ENCODE measurements at places on chromosomes 6 and 20.

DNA sequence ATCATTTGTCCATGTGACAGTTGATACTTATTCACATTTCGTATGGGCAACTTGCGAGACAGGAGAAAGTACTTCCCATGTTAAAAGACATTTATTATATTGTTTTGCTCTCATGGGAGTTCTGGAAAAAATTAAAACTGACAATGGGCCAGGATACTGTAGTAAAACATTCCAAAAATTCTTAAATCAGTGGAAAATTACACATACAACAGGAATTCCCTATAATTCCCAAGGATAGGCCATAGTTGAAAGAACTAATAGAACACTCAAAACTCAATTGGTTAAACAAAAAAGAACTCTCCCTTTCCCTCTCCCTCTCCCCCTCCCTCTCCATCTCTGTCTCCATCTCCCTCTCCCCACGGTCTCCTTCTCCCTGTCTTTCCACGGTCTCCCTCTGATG, 19.4 kb upstream of the EIF2S2 start:
- no peak for DNase-seq

DNA sequence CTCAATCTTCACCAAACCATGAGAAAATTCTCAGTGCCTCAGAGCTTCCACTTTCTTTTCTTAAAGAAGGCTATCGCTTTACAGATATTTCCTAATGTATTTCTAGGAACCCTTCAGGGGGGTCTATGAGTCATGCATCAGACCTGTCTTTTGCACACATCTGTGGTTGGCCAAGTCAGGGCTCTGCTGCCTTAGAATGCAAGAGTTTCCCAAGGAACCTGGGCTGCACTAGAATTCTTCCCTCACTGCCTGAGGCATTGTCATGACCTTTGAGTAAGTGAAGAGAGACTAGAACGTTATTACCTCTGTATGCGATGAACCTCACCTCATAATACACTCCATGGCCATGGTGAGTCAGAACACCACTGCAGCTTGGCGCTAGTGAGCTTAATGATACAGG, 365.0 kb upstream of the ID4 start:
- no peak for DNase-seq

GRCh38 chr6:38493931-38494547, 145.7 kb downstream of the BTBD9 start:
- peak; percentile 48 for DNase-seq

- DNase-seq, result no peak
Measured at GRCh38 chr6:16251706-16252105, 13.3 kb downstream of the GMPR start.

DNA sequence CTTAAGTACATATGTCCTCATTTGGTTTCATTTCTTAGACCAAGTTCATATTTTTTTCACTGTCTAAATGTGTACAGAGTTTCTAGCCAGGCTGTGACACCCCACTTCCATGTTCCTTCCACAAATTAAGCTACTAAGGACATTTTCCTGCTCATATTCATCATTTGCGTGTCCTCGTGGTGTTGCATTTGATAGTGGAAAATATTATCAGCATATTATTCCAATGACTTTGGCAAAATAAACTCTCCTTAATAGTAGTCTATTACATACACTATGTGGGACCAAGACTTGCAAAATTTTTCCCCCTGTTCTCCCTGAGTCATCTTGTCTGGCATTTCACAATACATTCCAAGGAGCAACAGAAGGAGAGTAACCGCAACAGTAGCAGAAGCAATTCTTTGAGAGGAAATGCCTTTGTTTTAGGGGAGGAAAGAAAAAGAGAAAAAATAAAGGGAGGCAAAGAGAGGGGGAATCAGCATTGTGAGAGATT, 599.2 kb downstream of the COL12A1 start:
- no peak for DNase-seq

DNA sequence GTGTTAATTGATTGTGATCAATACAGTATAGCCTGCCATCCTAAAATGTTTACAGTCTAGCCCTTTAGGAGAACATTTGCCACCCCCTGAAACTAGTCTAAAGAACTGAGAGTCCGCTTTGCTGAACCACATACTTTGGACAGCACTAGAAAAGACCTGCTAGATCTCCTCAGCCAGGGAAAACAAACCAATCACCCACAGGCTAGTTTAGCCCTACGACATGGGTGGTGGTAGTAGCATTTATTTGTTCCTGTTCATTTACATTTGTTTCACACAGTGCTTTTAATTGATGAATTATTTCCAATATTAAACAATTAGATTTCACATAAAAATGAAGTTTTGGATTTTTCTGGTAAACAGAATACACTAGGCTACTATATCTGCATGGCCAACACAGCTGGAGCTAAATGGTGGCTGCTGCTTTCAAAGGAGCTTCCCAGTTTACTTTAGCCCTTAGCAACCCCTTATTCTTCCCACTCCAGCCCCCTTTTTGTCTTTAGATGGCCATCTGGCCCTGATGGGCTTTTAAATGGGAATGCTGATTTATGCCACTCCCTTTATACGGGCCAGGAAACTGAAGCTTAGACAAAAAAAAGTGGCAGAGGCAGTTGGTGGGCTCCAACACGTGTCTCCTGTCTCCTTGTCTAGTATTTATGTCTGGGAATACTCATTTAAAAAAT, 72.4 kb downstream of the ADGRG6 start:
- DNase-seq, result no peak

DNA sequence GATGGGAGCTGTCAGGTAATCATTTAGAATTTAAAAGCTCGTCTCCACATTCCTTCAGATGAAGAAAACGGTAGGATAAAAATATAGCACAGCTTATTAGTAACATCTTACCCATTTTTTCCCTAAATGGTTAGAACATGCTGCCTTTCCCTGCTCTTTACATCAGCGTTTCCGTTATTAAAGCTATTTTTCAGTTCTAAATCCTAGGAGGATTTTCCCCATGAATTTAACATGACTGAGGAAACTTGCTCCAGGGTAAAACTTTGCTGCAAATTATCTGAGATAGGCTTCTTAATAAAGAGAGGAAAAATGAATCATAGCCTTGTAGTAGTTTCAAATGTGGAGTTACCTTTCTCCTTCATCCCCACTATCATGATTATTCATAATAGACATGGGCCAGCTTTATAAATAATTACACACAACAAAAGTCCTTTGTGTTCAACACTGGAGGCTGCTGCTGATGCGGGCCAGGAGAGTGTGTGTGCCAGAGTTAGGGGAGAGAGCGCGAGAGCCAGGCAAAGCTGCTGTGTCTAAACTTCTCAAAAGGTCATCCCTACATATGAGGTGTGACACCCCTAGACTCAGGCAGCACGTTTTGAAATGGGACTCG, 24.4 kb downstream of the MYLIP start:
- no peak for DNase-seq

- no peak for DNase-seq
Measured at GRCh38 chr6:170019818-170020583, 268.6 kb downstream of the ERMARD start.

DNA sequence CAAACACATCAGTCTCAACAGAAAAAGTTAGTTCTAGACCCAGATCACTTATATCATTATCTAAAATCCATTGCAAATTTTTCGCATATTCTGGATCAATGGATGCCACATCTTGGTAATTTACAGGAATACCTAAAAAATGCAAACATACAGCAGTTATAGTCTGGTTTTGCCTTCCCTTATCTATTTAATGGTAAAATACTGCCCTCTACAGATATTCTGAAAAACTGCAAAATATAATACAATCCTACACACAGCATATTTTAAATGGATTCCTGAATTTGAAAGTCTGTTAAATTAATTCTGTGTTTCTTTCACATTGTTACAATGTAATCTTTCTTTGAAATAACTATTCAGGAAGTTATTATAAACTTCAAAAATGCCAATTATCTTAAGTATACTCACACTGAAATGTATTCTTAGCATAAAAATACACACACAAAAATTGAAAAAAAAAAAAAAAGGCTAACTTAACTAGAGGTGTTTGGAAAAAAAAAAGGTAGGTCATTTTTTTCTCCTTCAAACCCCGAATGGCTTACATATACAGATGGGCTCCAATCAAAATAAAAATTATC, 88.4 kb downstream of the HACE1 start:
- DNase-seq, result no peak
